ENCODE measurements at places on chromosomes 13 and 19. TPM values are rescaled to one million over a fixed set of nuclear protein-coding genes. Genes with fewer than 3 reads are reported as not detected.

GRCh38 chr13:113183450-113184129, 24.9 kb downstream of the PCID2 start:
- H3K27ac ChIP-seq, result no peak overlapping the region
- H3K27me3 ChIP-seq, result no peaks in the 10 kb centered on the region
- peaks cover 58% of the 10 kb centered on the region for H3K36me3 ChIP-seq
- H3K4me1 ChIP-seq, result peaks cover 26% of the 10 kb centered on the region
- H3K4me3 ChIP-seq, result no peak overlapping the region

DNA sequence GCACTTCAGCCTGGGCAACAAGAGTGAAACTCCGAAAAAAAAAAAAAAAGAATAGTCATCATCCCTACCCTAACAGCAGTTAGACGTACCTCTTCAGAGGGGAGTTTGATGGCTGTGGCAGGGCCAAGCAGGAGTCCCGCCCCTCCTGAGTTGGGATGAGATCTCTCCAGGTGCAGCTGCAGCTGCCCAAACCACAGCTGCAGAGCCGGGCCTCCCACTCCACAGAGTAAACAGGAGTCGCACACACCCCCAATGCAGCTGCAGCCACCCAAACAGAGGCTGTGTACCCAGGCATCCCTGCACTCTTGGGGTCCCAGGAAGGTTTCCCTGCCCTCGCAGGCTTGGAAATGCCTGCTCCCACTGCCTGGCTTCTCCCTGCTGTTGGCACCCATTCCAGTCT, 17.4 kb upstream of the MLLT1 start:
- DNase-seq, result no peak
- H3K27ac ChIP-seq, result no peak overlapping the region
- H3K36me3 ChIP-seq, result no peaks in the 10 kb centered on the region
- no peak overlapping the region for H3K4me3 ChIP-seq

GRCh38 chr19:400976-401865, 7.7 kb downstream of the C2CD4C start:
- no peaks in the 10 kb centered on the region for H3K36me3 ChIP-seq
- no peak overlapping the region for H3K27ac ChIP-seq
- H3K27me3 ChIP-seq, result peaks cover 11% of the 10 kb centered on the region
- H3K4me1 ChIP-seq, result no peaks in the 10 kb centered on the region
- peak; percentile 85 for DNase-seq
- H3K4me3 ChIP-seq, result no peak overlapping the region

GRCh38 chr19:49393881-49394280, 5.8 kb downstream of the KASH5 start:
- H3K36me3 ChIP-seq, result no peaks in the 10 kb centered on the region
- H3K4me1 ChIP-seq, result no peaks in the 10 kb centered on the region
- no peaks in the 10 kb centered on the region for H3K27me3 ChIP-seq
- no peak overlapping the region for H3K27ac ChIP-seq
- no peak for DNase-seq

DNA sequence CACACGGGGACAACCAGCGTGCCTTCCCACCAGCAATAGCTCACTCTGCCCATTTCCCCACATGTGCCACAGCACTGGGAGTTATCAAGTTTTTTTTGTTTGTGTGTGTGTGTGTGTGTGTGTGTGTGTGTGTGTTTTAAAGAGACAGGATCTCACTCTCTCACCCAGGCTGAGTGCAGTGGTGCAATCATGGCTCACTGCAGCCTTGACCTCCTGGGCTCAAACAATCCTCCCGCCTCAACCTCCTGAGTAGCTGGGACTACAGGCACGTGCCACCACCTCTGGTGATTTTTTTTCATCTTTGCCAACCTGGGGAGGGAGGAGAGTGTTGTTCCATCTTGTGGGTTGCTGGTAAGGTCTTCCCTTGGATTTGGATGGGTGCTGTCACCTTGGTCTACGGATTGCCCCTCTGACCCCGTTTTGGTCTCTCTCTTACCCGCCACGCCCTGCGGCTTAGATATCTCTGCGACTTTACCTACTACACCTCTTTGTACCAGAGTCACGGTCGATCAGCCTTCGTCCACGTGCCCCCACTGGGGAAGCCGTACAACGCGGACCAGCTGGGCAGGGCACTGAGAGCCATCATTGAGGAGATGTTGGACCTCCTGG, 22.6 kb downstream of the PGPEP1 start:
- H3K27ac ChIP-seq, result no peak overlapping the region
- peaks cover 19% of the 10 kb centered on the region for H3K4me1 ChIP-seq
- peaks cover 9% of the 10 kb centered on the region for H3K36me3 ChIP-seq
- DNase-seq, result no peak
- H3K4me3 ChIP-seq, result no peak overlapping the region

- no peaks in the 10 kb centered on the region for H3K36me3 ChIP-seq
- H3K27me3 ChIP-seq, result no peaks in the 10 kb centered on the region
- peaks cover 17% of the 10 kb centered on the region for H3K4me1 ChIP-seq
- peak overlapping the region; percentile 68 for H3K4me3 ChIP-seq
- peak; percentile 100 for DNase-seq
Measured at GRCh38 chr19:45645631-45646344, 6.6 kb upstream of the EML2 start.

DNA sequence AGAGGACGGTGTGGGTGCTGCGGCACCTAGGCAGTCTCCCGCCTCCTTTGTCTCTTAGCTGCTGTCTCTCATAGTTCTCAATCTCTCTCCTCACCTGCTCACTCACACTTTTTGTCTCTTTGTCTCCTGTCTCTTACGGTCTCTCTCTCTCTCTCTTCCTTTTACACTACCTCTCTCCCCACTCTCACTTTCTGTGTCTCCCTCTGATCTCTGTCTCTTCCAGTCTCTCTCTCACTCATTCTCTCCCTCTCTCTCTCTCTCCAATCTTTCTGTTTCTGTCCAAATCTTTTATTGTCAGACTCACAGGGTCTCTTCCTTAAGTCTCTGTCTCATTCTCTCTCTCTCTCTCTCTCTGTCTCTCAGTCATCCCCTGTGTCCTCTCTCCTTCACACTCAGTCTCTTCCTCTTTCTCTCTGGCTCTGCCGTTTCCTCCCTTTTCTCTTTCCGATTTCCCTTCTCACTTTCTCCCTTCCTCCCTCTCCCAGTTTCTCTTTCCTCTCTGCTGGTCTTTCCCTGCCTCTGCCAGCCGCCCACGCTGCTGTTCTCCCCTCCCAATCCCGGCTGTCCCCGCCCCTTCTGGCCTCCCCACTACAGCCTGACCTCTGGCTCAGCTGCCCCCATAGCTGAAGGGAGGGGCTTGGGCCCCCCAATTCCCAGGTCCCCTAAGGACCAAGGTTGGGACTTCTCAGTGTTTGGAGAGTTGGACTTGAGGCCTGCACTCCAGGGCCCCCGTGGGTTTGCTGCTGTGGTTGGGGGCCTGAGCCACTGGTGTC, at the start of gene PLEKHA4:
PLEKHA4 (minus strand) TSS at position 504 of the 773 bp plus-strand sequence. CDS start 997 bp downstream, outside the sequence.
- H3K4me3 ChIP-seq, result peak within 1 kb of the TSS; percentile 74
- H3K36me3 ChIP-seq, result peaks cover 19% of the 10 kb centered on the region
- H3K27ac ChIP-seq, result peak within 1 kb of the TSS; percentile 51

- no peaks in the 10 kb centered on the region for H3K27me3 ChIP-seq
- peaks cover 46% of the 10 kb centered on the region for H3K4me1 ChIP-seq
- no peak overlapping the region for H3K4me3 ChIP-seq
- no peak for DNase-seq
Measured at GRCh38 chr13:33196767-33197166, 88.8 kb downstream of the STARD13 start.

- H3K36me3 ChIP-seq, result no peaks in the 10 kb centered on the region
- H3K4me1 ChIP-seq, result peaks cover 21% of the 10 kb centered on the region
- no peaks in the 10 kb centered on the region for H3K27me3 ChIP-seq
- peak; percentile 96 for DNase-seq
- H3K27ac ChIP-seq, result peak overlapping the region; percentile 98
Measured at GRCh38 chr13:113897161-113897560, 33.3 kb upstream of the GAS6 start.

DNA sequence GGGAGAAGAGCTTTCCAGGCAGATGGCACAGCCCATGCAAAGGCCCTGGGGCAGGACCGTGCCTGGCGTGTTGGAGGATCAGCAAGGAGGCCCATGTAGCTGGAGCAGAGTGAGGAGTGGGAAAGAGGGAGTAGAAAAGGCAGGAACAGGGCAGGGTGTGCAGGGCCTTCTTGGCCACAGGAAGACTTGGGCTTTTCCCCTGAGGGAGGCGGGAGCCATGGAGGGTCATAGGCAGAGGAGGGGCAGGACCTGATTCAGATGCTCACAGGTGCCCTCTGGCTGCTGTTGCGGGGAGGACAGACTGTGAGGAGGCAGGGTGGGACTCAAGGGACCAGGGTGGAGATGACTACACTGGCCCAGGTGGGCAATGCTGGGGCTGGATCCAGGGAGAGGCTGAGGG, 13.8 kb upstream of the PTPRS start:
- no peak for DNase-seq
- no peaks in the 10 kb centered on the region for H3K4me1 ChIP-seq
- H3K4me3 ChIP-seq, result no peak overlapping the region
- peaks cover 9% of the 10 kb centered on the region for H3K27me3 ChIP-seq

- no peaks in the 10 kb centered on the region for H3K4me1 ChIP-seq
- no peak overlapping the region for H3K4me3 ChIP-seq
- H3K36me3 ChIP-seq, result no peaks in the 10 kb centered on the region
- no peaks in the 10 kb centered on the region for H3K27me3 ChIP-seq
- no peak overlapping the region for H3K27ac ChIP-seq
Measured at GRCh38 chr13:96696389-96696900, 297.8 kb downstream of the OXGR1 start.

ZSCAN5B gene
- total RNA-seq, result under 0.01 TPM

POU2F2 gene
- total RNA-seq, result under 0.01 TPM
